ENCODE measurements at places on chromosomes 3 and 15. TPM values are rescaled to one million over a fixed set of nuclear protein-coding genes. Genes with fewer than 3 reads are reported as not detected.

SCG3 gene
- total RNA-seq: 0.06 TPM

DLG1 gene
- total RNA-seq: 15.2 TPM

GOLGA8N gene
- total RNA-seq: 0.95 TPM

RPL29 gene
- total RNA-seq: 1,353 TPM

MAPKAPK3 gene
- total RNA-seq: 28.4 TPM

DUOXA2 gene
- total RNA-seq: not detected

RTP3 gene
- total RNA-seq: not detected

GOLGA6L10 gene
- 0.78 TPM for total RNA-seq

MAGEL2 gene
- not detected for total RNA-seq

IGDCC3 gene
- 0.12 TPM for total RNA-seq

SETMAR gene
- 9.8 TPM for total RNA-seq

MESP2 gene
- total RNA-seq: 0.42 TPM
